ENCODE measurements at places on chromosomes 3 and 15.
A peak's percentile ranks its signal among the peaks of the same experiment; 100 is the strongest.

GRCh38 chr3:13569641-13570390 is 20.9 kb downstream of the FBLN2 start:
- no peaks in the 10 kb centered on the region for H3K36me3 ChIP-seq
- no peak for DNase-seq
- H3K27ac ChIP-seq: no peak overlapping the region
- no peaks in the 10 kb centered on the region for H3K27me3 ChIP-seq
- H3K4me1 ChIP-seq: no peaks in the 10 kb centered on the region
- no peak overlapping the region for H3K4me3 ChIP-seq

DNA sequence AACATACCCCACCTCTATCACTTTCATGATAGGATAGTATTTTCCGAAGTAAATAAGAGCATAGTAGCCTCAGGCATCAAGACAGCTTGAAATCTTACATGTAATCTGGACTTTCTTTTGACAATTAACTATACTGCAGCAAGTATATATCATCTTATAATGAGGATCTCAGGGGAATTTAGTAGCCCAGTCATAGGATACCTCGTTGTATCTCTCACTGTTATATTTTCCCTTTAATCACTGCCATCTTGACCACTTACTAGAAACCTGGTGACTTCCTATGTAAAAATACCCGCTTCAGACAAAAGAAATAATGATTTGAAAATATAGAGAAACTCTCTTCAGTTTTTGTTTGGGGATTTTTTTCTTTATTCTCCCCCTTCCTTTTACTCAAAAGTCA is 88.2 kb downstream of the SERPINI1 start:
- no peaks in the 10 kb centered on the region for H3K27me3 ChIP-seq
- no peak overlapping the region for H3K4me3 ChIP-seq
- H3K4me1 ChIP-seq: no peaks in the 10 kb centered on the region
- H3K27ac ChIP-seq: no peak overlapping the region

DNA sequence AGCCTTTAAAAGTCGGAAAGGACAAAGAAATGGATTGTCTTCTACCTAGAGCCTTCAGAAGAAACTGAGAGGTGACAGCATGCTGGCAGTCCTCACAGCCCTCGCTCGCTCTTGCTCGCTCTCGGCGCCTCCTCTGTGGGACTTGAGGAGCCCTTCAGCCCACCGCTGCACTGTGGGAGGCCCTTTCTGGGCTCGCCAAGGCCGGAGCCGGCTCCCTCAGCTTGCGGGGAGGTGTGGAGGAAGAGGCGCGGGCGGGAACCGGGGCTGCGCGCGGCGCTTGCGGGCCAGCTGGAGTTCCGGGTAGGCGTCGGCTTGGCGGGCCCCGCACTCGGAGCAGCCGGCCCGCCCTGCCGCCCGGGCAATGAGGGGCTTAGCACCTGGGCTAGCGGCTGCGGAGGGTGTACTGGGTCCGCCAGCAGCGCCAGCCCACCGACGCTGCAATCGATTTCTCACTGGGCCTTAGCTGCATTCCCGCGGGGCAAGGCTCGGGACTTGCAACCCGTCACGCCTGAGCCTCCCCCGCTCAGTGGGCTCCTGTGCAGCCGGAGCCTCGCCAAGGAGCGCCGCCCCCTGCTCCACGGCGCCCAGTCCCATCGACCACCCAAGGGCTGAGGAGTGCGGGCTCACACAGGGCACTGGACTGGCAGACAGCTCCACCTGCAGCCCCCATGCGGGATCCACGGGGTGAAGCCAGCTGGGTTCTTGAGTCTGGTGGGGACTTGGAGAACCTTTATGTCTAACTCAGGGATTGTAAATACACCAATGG is 953.8 kb upstream of the GBE1 start:
- no peak overlapping the region for H3K4me3 ChIP-seq
- no peaks in the 10 kb centered on the region for H3K36me3 ChIP-seq
- no peak for DNase-seq
- H3K27me3 ChIP-seq: no peaks in the 10 kb centered on the region

GRCh38 chr3:182794455-182795388 is 1.4 kb downstream of the ATP11B start:
- peak overlapping the region; percentile 99 for H3K4me3 ChIP-seq
- H3K4me1 ChIP-seq: peaks cover 11% of the 10 kb centered on the region
- no peak for DNase-seq
- peak overlapping the region; percentile 78 for H3K27ac ChIP-seq

- no peak overlapping the region for H3K4me3 ChIP-seq
- H3K27ac ChIP-seq: no peak overlapping the region
- no peaks in the 10 kb centered on the region for H3K36me3 ChIP-seq
- no peaks in the 10 kb centered on the region for H3K27me3 ChIP-seq
- H3K4me1 ChIP-seq: no peaks in the 10 kb centered on the region
These were observed 28.2 kb upstream of the MGA start for GRCh38 chr15:41631880-41632470.

DNA sequence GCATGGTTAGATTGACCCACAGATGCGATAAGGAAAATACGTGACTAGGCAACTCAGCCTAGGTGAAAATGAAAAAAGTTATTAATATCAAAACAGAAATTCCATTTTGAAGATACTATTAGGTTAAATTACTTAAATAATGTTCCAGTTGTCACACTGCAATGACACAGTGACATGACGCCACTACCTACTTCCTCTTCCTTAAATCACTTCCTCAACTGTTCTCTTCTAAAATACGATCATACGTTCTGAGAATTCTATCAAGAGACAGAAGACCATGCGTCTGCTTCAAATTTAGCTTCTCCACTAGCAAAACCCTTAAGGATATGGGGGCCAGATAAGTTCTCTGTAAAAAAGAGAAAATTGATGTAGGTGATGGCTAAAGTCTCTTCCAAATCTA is 18.2 kb downstream of the CMTM6 start:
- peaks cover 65% of the 10 kb centered on the region for H3K36me3 ChIP-seq
- H3K4me1 ChIP-seq: no peaks in the 10 kb centered on the region
- H3K27me3 ChIP-seq: no peaks in the 10 kb centered on the region
- no peak overlapping the region for H3K27ac ChIP-seq

GRCh38 chr3:149579161-149579560 is 78.7 kb downstream of the WWTR1 start:
- H3K36me3 ChIP-seq: no peaks in the 10 kb centered on the region
- H3K4me1 ChIP-seq: peaks cover 95% of the 10 kb centered on the region
- peak overlapping the region; percentile 90 for H3K27ac ChIP-seq

- no peak for DNase-seq
- H3K27me3 ChIP-seq: peaks cover 10% of the 10 kb centered on the region
- peaks cover 4% of the 10 kb centered on the region for H3K4me1 ChIP-seq
- H3K27ac ChIP-seq: no peak overlapping the region
- H3K4me3 ChIP-seq: no peak overlapping the region
These were observed 25.9 kb downstream of the ADCY5 start for GRCh38 chr3:123423031-123423430.

DNA sequence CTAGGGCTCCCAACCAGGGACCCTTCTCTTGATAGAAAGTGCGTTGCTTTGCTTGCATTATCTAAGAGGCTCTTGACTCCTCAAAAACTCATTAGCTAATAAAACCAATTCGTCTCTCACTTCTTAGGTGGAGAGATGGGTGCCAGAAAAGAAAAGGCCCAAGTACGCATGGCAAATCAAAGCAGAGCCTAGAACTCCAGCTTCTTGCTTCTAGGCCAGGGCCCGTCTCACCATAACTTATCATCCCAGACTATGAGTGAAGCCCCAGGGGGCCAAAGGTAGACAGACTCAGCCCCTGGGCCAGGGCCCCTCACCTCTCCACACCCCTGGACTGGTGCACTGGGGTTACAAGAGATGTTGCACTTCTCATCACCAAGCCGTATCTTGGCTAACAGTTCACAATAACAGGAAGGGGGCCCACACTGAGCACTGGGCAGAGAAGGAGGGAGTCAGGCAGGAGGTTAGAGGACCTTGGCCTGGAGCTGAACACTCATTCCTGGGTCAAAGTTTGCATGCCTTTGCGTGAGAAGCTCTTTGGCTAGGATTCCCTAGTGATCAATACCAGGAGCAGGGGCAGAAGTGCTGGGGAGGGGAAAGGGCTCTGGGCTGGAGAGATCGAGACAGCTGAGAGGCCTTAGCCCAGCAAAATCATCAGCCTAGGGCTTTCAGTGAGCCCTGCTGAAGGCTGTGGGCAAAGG is 5.4 kb upstream of the CYP1A1 start:
- no peak overlapping the region for H3K27ac ChIP-seq
- peaks cover 11% of the 10 kb centered on the region for H3K4me1 ChIP-seq
- no peaks in the 10 kb centered on the region for H3K36me3 ChIP-seq
- H3K4me3 ChIP-seq: no peak overlapping the region
- no peaks in the 10 kb centered on the region for H3K27me3 ChIP-seq
- no peak for DNase-seq

Data from SJSA1 (cell line).